ENCODE measurements at places on chromosomes 2 and 18.
A peak's percentile ranks its signal among the peaks of the same experiment; 100 is the strongest.

GRCh38 chr2:200034816-200035215 lies 79.4 kb downstream of the MAIP1 start:
- DNase-seq, result no peak

- DNase-seq, result no peak
Measured at GRCh38 chr2:86000131-86000937, 105.4 kb downstream of the POLR1A start.

DNA sequence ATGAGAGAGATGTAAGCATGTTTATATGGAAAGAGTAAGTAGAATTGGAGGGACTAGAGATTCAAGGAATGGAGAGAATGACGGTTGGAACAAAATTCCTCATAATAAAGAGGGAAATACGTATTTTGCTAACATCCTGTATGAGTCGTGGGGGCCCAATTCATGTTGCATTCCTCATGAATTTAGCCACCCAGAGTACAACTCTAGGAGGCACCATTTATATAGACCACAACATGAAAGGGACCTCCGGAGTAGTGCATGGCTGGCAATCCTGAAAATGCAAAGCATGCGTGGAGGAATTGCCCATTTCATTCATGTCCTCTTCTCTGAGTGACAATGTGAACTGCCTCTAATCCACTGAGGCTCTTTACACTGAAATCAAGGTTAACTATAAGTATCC lies 168.2 kb downstream of the ZEB2 start:
- no peak for DNase-seq

DNA sequence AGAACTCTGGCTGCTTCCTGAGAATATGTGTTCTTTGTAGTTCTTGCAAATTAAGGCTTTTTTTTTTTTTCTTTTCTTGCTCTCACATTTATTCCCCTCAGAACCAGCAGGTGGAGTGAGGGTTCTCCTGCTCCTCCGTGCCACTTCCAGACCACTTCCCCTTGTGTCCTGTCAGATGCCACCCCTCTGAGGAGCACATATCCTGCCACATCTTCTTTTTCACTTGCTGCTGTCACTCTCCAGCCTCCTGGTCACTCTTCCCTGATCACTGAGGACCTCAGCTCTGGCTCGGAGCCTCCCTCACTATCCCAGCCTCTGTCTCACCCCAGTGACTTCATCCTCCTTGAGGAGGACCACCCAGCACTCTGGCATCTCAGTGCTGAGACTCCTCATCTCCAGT lies 100.5 kb downstream of the TACR1 start:
- no peak for DNase-seq

DNA sequence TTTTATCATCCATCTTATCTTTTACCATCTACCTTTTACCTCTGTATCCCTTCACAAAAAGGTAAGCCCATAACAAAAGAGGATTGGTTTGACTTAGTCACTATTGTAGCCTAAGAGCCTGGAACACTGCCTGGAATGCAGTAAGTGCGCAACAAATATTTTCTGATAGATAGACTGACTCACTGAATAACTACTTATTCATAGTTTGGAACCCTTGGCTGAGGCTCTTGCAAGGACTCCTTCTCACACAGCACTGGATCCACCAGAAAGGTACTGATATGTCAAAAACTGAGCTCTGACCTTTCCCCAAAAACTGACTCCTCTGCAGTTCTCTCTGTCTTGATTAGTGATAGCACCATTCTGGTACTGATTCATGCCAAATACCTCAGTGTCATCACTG lies 426.7 kb downstream of the SETBP1 start:
- no peak for DNase-seq

DNA sequence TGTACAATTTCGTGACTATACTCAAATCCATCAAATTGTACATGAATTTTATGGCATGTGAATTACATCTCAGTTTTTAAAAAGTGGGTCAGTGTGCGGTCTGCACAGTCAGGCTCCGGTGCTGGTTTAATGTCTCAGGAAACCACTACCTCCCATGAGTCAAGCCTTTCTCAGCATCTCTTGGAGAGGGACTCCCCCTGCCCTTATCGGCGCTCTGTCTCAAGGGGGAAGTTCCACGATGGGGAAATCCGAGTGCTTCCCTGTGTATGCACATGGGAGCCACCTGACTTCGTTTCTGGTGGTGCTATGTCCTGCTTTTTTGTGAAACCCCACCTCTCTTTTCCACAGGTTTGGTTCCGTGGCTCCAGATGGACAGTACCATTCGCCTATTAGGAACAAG lies 72.5 kb downstream of the ACOXL start:
- DNase-seq, result no peak

- DNase-seq, result no peak
Measured at GRCh38 chr2:97673182-97673914, 3.8 kb downstream of the C2orf92 start.

DNA sequence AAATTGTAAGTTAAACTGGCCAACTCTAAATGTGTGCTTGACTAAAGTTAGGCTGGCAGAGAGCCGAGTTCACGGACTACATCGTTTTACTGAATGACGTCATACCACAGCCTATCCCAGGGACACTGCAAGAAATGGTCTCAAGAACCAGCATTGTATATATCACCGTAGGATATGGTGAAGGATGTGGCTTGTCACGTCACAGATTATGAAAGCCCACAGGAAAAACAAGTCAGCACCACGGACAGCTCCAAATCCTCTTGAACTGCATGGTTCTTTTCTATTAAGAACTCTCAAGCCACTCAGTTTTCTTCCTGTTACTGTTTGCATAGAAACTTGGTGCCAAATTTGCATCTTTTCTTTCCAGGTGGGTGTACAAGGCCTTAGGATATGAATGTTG lies 85.1 kb upstream of the ACAA2 start:
- peak; percentile 3 for DNase-seq

GRCh38 chr2:54419855-54420523 lies 36.1 kb upstream of the SPTBN1 start:
- no peak for DNase-seq

DNA sequence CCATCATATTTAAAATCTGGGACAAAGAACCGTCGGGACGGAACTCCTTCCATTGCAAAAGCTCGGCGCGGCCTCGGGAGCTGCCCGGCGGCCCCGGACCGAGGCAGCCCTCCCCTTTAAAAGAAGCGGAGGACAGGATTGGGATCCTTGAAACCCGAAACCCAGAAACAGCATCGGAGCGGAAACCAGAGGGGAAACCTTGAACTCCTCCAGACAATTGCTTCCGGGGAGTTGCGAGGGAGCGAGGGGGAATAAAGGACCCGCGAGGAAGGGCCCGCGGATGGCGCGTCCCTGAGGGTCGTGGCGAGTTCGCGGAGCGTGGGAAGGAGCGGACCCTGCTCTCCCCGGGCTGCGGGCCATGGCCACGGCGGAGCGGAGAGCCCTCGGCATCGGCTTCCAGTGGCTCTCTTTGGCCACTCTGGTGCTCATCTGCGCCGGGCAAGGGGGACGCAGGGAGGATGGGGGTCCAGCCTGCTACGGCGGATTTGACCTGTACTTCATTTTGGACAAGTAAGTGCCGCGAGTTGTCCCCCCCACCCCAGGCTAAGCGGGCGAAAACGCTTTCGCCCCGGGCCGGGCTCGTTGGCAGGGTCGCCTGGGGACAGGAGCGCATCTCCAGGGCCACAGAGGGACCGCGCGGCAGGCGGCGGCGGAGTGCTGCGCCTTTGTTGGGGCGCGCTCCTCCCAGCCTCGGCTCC lies at the start of gene ANTXR1:
TSS of gene ANTXR1 (plus strand) at position 38 of the 698 bp plus-strand sequence. CDS start at position 359, 321 bp downstream.
- no peak for DNase-seq

DNA sequence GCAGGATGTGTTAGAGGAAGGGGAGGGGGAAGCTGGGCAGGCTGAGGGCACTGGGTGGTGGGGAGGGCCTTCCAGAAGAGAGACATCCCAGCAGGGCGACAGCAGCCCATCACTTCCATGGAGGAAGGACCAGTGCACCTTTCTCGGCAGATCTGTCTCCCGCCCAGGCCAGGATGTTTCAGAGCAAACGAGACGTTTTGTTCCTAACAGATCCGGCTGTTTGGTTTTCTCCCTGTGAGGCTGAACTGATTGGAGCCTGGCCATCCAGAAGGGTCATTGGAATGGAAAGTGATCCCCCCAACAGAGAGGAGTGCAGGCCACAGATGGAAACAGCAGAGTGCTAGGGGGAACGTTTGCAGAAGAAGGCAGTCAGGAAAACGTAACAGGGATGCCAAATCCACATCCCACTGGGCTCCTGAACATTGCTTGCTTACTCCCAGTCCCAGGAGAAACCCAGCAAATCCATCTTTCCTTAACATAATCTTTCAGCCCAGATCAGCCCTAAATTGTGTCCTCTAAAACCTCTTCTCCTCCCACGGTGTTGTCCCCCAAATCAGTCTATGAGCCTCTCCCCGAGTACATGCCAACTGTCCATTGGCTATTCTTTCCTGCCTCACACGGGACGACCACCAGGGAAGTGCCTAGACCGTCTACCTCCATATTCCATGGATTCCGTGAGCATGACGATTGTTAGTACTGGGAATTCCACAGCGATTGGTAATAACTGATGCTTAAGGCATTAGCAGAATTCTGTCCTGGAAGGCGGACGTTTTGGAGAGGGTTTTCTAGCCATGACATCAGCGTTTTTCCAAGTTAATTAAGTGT lies 126.8 kb downstream of the SEPTIN10 start:
- no peak for DNase-seq

DNA sequence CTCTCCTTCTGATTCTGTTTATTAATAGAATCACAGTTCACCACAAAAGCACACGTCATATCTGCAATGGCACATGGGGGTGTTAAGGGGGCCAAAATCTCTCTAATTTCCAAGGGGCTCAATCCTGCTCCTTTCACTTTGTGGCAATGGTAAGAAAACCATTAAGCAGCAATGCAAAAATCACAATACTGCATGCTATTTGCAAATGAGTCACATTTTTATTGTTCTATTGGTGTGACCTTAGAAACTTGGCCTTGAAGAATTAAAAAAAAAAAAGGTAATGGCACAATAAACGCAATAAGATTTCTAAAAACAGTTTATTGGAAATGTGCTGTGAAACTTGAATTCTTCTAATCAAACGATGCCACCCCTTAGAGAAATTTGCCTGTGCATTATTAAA lies 251.5 kb downstream of the ZNF521 start:
- DNase-seq, result no peak

Measured in activated naive CD4-positive, alpha-beta T cell (primary cell).